ENCODE measurements at places on chromosomes 16 and 17.

DNA sequence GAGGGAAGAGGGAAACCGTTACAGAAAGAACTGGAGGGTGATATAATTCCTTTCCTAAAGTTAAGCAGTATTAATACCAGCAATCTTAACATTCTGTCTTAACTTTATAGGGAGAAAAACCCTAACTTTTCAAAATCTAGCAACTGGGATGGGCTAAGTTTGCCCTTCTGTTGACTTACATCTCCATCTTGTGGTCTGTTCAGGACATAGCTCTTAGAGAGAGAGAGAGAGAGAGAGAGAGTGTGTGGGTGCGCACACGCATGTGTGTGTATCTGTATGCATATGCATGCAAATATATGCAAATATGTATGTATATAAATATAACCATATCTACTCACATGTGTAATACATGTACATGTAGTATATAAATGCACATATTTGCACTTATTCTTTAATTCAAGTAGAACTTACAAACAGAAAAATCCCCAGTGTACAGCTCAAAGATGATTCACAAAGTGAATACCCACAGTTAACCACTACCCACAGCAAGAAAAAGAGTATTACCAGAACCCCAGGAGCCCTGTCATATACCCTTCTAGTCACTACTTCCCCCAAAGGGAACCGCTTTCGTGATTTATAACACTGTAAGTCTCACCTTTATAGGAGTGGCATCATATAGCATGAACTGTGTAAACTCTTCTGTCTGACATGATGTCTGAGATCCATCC lies 46.5 kb downstream of the STX8 start:
- DNase-seq: no peak

DNA sequence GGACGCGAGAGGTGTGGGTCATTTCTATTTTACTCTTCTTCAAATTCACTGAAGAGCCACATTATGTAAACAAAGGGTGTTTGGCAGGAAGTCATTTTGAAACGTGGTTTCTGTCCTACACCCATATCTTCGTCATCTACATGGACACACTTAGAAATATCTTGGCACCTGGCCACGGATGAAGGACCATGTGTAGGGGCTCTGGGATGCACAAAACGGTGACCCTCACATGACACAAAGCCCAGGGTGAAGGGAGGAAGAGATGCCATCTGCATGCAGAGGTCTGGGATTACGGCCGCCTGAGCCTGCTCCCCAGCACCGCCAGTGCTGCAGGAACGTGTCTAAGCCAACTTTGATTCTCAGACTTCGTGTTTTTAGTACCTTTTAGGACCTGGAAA lies 130.2 kb upstream of the CHMP6 start:
- DNase-seq: no peak

GRCh38 chr17:49343273-49343672 lies 18.8 kb downstream of the ZNF652 start:
- DNase-seq: no peak

DNA sequence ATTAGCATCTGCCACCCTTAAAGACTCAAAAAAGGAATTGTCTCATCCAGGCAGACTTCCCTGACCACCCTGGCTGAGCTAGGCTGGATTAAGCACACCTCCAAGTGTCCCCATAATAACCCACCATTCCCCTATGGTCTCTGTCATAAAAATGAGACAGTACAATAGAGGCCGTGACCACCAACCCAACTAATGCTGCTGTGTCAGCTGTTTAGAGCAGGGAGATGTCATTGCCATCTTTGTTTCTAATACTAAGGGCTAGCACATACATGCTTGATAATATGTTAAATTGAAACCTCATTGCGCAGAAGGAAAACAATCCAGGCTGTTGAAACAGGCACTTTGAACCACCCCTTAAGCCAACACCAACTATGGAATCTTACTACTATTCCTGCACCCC lies 7.2 kb upstream of the ADAMTS18 start:
- no peak for DNase-seq

DNA sequence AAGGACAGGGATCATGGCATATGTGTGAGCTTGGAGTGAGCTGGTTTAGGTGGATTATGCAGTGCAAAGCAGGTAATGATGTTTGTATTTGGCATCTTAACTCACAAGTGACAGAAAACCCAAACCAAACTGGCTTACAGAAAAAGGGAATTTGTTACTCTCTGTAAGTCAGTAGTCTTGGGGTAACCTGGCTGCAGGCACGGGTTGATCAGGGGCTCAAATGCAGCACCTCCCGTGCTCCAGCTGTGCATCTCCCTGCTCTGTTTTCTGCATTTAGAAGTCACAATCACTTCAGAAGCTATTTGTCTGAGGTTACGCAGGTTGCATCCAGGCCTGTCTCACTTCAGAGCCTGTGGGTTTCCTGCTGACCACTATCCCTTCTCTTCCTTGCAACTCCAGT lies 354.3 kb downstream of the CPPED1 start:
- no peak for DNase-seq

- peak; percentile 47 for DNase-seq
Measured at GRCh38 chr17:42720996-42721583, 23.8 kb downstream of the EZH1 start.

All from WERI-Rb-1 (cell line).